H54 (cell line): ENCODE measurements at places on chromosomes 5 and 9.
A peak's percentile ranks its signal among the peaks of the same experiment; 100 is the strongest.

- no peak for DNase-seq
Measured at GRCh38 chr9:83312537-83312936, 225.7 kb downstream of the FRMD3 start.

DNA sequence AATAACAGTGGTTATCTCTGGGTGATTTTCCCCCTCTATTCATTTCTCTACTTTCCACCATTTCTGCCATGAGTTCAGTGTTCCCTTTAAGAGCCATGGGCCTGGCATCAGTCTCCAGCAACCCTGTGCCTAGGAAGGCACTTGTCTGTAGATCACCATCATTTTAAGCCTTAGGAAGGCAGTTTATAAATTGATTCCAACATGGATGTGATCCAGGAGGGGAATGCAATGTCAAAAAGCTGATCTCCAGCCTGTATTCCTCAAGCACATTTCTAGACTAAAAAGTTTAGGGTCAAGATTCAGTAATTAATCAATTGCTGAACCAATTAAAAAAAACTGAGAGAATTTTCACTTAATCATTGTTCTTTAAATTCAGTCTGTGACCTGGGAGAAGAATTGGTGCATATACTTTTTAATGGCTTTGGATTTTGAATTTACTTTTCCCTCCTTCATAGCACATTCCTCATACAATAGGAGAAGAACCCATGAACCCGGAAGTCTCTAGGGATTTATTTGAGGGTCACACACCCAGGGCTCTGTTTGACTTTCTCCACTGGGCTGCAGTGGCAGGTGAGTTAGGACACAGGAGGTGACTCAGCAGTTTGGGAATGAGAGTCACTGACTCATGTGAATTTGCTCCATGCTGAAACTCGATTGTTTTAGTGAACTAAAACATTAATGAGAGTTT, 6.1 kb upstream of the ERMP1 start:
- peak; percentile 63 for DNase-seq

DNA sequence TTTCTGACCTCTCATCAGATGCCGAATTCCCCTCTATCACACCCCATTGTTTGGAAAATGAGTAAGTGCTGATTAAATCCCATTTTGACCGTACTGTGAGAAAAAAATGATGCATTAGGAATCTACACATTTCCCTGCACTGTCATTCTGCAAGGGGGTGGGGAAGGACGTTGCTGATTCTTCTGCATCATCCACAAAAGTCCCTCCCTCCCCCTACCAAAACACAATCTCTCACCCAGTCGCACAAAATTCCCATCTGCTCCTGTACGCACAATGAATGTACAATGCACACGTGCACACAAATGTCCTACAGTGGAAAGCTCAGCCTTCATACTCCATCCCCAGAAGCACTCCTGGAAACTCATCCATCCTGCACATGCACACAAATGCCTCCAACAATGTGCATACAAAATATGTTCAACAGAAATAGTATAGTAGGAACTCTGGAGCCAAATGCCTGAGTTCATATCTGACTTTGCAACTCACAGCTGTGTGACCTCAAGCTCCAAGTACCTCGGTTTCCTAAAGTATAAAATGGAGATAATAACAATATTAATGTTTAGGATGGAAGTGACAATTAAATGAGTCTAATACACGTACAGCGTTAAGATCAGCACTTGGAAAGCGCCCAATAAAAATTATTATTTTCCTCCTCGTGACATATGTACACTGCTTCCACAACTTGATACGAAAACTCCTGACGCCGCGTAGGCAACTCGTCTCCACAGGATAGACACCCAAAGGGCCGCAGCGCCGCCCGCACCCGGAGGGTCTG, 809 bp downstream of the TNIP1 start:
- DNase-seq, result no peak

DNA sequence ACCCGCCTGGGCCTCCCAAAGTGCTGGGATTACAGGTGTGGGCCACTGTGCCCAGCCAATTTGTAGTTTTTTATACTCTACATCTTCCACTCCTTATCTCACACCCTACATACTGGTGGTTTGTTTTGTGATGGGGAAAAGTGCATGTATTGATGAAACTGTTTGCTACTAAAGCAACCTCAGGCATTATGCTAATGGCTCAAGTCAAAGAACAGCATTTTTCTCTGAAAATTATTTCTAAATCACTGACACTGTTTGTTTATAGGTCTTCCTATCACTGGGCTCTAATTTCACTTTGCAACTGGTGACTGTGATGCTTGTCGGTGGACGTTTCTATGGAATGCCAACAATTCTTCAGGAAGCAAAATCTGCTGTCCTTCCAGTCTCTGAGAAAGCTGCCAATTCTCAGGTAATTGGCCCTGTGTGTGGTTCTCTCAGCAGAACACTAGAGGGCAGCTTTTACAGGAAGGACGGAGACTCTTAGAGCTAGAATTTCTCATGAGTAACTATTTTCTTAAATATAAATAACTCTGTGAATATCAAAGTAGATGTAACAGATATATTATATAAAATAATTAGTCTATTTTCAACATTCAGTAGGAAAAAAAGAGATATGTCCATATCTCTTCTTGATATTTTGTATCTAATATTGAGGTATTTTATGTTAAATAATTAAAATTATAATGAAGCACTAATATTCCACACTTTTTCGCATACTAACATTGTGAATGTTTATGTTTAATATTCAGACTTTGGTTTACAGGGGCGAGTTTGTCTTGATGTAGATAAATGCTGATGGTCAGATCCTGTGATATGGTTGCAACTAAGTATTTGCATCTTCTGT, 244.1 kb downstream of the ADGRV1 start:
- peak; percentile 24 for DNase-seq

DNA sequence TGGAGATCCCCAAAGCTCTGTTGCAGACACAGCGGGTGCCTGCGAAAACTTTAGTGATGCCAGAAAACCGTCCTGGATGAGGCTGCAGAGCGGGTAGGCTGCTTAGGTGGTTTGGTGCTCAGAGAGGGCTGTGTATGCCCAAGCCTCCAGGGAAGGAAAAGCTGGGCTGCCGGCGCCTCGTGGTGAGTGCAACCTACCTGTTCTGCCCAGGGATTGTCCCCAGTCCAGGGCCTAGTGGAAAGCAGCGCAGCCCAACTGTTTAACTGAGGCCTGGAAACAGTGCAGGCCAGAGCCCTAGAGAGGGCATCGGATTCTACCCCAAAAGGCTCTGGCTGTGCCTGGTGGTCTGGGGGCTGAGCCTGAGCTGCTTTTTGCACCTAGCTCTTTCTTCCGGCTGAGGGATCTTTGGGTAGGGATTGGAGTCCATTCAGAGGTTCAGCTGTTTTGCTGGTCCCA, 2.8 kb downstream of the LMX1B start:
- no peak for DNase-seq

DNA sequence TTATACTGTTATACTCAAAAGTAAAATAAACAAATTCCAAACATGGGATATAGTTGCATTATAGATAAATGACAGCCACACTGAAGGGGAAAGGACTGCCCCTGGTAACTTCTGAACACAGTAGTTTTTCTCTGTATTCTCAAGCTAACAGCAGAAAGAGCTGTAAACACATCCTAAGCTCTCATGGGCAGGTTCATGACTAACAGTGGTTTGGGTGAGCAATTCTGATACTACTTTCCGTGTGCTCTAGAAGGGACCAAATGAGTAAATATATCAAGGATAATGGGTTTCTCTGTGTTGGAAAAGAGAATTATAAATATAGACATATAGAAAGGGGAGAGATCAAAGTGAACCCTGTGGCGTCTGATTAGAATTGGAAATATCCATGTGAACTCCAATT, 2.2 kb upstream of the LCN6 start:
- no peak for DNase-seq

DNA sequence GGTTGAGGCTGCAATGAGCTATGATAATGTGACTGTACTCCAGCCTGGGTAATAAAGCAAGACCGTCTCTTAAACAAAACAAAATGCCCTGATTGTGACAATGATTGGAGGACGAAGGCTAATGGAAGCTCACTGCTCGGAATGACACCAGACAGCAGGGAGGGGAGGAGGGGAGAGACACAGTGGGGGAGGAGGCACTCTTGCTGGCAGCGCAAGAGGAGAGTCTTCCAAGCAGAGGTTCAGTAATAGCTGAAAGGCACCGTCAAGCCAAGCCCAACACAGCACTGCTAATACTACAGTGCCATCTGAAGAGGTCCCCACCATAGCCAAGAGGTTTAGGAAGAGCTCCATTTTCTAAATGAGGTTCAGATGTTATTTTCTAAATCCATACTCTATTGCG, 102.3 kb downstream of the GLDC start:
- DNase-seq, result no peak

DNA sequence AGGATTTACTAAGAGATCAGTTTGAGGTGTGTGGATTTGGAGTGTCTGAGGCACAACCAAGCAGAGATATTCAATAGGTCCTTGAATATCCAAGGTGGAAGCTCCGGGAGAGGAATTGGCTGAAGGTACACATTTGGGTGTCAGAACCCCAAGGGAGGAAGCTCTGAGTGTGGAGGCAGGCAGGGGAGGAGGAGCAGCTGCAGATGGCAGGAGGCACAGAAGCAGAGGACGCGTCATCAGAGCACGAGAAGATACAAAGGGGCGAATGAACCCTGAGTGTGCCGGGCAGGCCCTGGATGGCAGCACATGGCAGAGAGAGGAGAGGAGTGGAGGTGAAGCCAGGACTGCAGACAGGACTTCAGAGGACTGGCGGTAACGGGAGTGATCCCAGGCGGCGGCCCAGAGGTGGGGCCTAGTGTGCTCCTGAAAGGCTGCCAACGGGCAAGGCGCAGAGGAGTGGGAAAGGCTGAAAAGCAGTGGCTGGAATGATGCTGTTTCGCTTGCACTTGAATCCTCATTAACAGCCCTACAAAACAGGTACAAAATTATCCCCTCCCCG, 179.8 kb downstream of the FANCC start:
- no peak for DNase-seq

DNA sequence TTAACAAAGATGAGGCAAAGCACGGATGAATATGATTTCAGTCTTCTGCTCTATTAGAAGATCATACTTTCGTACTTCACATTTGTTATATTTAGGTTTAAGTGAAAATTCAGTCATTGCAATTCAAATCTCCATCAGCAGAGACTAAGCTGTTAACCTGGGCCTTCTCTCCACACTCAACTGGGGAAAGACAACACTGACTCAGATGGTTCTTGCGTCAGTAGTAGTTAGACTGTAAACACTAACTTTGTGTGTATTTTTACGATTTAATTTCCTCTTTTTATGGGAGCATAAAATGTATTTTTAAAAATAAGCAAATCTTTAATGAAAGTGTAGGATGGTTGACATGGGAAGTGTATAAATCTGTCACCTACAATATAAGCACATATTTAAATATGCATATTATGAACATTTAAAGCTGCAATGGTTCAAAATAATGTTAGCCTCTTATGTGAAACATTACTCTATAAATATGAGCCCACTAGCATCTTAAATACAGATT, 42.7 kb upstream of the ZNF608 start:
- no peak for DNase-seq

DNA sequence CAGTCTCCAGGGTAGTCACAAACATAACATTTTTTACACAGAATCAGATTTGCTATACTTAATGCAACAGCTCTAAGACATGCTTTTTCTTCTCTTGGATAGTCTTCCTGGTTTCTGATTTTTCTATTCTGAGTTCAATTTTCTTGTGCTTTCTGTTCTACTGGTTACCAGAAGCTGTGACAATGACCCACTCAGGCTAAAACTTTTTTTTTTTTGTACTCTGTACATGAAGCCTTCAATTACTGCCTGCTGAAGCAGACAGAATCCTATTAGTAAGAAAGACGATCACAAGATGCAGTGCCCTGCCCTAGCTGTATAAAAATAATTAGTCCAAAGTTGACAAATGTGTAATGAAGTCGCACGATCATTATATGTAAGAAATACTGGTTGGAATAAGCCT, 231.1 kb upstream of the TBCA start:
- no peak for DNase-seq

- no peak for DNase-seq
Measured at GRCh38 chr9:103669296-103669695, 424.8 kb upstream of the SMC2 start.

DNA sequence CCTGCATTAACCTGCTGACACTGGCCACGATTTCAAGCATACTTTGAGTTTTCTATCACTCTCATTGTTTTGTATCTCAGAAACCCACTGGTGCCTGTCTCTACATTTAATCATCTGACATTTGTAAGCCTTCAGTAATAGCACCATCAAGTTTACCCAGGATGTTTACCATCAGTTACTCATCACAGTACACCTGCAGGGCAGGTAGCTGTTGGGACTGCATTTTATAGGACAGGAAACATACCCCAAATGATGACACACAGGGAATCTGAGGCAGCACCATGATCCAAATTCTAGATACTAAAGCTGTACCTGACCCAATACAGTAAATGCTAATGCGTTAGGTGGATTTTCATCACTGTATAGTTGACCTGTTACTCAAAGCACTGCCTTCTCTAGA, 114.2 kb downstream of the FEM1C start:
- DNase-seq, result no peak

DNA sequence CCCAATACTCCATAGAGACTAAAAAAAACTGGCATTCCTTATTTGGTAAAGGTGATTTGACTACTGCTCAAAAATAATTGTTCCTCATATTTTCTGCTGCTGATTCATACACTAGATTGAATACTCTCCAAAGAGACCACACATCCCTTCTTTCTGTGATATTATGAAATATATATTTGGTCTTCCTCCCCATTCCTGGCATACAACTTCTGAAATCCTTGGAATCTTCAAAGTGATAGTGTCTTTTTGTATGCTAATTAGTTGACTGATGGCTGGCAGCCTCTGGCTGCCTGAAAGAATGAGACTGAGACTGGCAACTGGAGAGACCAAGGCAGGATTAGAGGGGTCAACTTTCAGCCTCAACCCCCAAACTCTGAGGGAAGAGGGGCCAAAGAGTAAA, 348.0 kb upstream of the RFX3 start:
- no peak for DNase-seq

GRCh38 chr9:125183054-125183453, 6.5 kb downstream of the PPP6C start:
- DNase-seq, result no peak

GRCh38 chr5:136025900-136026299, 2.9 kb upstream of the TGFBI start:
- DNase-seq, result no peak

DNA sequence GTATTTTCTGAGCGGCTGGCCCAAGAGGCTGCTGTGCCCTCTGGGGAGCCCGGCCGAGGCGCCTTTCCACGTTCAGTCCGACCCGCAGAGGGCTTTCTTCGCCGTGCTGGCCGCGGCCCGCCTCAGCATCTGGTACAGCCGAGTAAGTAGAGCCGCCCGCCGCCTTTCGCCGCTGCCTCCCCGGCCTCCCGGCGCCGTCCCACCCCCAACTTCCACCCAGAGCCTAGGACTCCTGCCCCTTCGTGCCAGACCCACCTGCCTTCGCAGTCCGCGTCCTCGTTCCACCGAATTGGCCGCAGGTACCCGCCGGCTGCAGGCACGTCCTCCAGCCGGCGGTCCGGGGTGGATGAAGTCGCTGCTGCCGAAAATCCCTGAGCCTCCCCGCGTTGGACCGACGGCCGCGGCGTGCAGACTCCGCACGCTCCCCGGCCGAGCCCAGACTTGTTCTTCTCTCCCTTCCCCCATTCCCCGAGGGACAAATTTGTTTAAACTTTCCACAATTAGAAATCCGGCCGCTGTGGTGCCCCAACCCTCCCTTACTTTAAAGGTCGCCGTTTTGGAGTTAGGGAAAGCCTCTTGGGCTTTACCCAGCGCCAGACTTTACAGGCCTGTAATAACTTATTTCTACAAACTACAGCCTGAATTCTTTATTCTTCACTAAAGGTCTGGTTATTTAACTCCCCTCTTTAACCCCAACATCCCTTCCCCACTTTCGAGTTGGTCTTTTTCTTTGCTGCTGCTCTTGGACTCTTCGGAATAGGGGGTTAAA, 589 bp downstream of the RIC1 start:
- no peak for DNase-seq
